Ascending aorta (tissue), 2 donors: ENCODE measurements at places on chromosomes 3 and 15.

DNA sequence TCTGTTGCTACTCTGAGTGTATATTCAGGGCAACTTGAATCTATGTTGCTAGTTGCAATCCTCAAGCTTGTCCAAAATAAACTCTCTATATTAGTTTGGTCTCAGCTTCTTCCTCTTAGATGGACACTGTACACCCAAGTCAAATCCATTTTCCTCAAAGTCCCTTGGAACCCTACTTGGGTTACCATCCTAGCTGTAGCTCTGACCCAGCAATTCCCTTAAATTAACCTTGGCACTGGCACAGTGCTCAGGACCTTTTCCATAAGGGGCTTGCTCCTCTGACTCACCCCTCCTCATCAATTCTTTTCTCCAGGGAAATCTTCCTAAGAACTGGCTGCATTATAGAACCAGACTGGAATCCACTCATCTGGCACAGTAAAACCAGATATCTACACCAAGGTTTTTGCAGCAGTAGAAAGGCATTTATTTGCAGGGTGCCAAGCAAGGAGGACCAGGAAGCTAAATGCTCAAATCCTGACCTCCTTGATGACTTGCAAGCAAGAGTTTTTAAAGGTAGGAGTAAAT, 44.9 kb upstream of the B3GALNT1 start:
- DNase-seq = no peak

DNA sequence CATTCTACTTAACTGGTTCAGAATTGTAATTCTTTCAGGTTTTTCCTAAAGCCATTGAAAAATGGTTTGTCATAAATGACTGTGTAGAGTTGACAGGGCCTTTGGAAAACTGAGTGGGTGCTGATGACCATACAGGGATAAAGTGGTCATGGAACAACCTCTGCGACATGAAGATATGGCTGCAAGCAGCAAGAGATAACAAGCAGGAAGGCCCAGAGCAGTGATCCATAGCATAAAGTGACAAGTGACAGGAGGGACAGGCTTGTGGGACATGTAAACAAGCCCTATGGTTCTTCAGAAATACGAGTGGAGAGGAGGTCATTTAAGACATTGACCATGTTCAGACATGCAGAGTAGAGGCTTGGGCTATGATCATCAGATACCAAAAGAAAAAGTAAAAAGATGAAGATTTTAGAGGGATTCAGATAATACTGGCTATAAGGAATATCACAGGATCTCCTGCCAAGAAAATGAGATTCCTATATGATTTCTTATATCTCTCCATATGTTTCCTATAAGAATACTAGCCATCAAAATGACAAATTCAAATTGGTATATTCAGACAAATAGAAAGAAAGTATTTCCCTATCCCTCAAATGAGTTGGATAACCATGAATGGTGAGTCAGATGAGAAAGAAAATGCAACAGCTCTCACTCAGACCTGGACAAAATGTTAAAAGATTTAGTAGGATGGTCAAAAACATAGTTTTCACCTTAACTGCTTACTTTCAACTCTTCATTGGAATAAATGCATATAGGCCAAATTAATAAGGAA, 827.6 kb upstream of the CFAP20DC start:
- DNase-seq = no peak

DNA sequence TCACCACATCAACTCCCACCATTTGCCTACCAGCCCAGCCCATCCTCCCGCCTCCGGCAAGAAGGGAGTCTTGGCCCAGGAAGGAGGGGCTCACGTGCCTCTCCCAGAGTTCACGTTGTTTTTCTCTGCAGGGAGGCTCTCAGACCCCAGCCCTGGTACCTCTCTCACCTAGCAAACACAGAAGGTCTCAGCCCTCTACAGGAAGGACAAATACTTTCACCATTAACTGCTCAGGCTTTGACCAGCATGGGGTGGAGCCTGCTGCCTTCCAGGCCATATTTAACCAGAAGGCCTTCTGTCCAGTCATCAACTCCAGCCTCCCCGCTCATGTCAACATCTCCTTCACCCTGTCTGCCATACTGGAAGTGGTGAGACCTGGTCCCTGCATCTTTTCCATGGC, 19.0 kb upstream of the HTR3E start:
- DNase-seq = no peak

DNA sequence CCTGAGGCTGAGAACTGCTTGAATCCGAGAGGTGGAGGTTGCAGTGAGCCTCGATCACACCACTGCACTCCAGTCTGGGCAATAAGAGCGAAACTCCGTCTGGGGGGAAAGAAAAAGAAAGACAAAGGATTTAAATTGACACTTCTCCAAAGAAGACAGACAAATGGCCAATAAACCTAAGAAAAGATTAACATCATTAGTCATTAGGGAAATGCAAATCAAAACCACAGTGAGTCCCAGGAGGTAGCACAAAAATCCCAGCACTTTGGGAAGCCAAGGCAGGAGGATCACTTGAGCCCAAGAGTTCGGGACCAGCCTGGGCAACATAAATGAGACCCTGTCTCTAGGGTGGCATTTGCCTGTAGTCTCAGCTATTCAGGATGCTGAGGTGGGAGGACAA, 12.6 kb downstream of the CLPX start:
- DNase-seq = no peak

GRCh38 chr15:59538494-59538893, 73.1 kb upstream of the GCNT3 start:
- no peak for DNase-seq
